Diencephalon (tissue), 1 donor: ENCODE measurements at places on chromosomes 1 and 21. TPM values are rescaled to one million over a fixed set of nuclear protein-coding genes. Genes with fewer than 3 reads are reported as not detected.

Gene HSPB7
- 0.23 TPM for total RNA-seq

Gene IL20
- total RNA-seq, result not detected

Gene AK5
- 64.4 TPM for total RNA-seq

Gene AMPD1
- total RNA-seq, result not detected

Gene TCHH
- 0.23 TPM for total RNA-seq

Gene S100A1
- 2.1 TPM for total RNA-seq
